Activated CD4-positive, alpha-beta T cell treated with anti-CD3 and anti-CD28 coated beads, Interleukin-2, Interleukin-4, amounts not matched to agents 100 ng/mL and 50 ng/mL, durations not matched to agents 16 hours and 8 hours (primary cell): ENCODE measurements at places on chromosomes 6 and 20.

- DNase-seq = no peak
Observed at GRCh38 chr20:14848806-14849205, 511.4 kb upstream of the FLRT3 start.

DNA sequence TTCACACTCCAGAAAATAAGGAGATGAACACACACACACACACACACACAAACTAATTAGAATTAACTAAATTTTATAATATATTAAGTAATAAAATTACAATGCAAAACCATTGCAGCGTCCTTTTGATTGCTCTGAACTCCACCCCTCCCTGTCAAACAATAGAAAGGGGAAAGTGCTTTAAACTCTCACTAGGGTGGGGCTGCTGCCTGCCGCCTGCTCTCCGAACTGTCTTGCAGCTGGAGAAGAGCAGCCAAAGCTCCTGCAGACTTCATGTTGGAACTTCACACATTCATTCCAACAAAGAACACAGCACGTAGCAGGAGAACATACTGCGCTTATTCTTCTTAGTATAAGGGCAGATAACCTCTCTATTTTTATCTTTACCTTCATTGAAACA lies 83.2 kb downstream of the GCLC start:
- DNase-seq = no peak

DNA sequence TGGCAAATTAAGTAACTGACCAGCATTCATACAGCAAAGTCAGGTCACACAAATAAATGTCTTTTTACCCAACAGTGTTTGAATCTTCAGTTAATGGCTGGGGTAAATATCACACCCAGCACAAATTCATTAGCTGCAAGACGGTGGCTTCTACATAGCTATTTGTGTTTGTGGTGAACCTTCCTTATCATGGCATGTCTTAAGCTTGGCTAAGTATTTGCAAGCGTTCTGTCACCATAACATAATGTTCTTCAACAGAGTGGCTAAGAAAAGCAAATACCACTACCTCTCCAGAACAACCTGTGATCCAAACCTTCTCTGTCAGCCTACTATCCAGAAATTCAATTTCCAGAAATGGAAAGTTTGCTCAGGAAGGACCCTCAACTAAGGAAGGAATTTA lies 255.6 kb upstream of the TAB2 start:
- no peak for DNase-seq

DNA sequence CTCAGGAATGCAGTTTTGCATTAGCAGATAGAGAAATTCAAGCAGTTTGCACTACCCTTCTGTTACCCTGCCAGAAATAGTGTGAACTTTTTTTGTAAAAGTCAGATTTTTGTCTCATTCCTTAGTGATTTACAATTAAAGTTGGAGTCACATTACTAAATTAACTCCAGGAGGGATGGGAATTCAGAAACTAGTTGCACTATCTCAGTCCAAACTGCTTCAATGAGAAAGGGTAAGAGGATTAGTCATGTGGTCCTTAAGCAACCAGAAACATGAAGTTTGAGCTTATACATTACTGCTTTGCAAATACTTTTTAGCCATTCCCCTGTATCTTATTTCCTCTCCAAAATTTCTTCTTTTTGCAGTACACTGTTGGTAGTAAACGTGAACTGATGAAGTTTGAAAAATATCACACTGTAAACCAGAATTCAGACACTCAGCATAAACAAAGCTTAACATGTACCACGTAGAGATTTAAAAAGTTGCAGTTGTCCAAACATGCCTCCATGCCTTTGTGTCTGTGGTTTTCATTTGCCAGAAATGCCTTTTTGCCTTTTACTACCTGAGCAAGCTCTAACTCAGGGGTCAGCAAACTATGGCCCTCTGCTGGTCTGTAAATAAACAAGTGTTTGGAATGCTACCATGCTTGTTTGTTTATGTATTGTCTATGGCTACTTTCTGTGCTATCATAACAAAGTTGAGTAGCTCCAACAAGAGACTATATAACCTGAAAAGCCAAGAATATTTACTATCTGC lies 49.7 kb downstream of the TP53INP2 start:
- no peak for DNase-seq

GRCh38 chr20:6714279-6714711 lies 53.2 kb upstream of the BMP2 start:
- DNase-seq = no peak

DNA sequence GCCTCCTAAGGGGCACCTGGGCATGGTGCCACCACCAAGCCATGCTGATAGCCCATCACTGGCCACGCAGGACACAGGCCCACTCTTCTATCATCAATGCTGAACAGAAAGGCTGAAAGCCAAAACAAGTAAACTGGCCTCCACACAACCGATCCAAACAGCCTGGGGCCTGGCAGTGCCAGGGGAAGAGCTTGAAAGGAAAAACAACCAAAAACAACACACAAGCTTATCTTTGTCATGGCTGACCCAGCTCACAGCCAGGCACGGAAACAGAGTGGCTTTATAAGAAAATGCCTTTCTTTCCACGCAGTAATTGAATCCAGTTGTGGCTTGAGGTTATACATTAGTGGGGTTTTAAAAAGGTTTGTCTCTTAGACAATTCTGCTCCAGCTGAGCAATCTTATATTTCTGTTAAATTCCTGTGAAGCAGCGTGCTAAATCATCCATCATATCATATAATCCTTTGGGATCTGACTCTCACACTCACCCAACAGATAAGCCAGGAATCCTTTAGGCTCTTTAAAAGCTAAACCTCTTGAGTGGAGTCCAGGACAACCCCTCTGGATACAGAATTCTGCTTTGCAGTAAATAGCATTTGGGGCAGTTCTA lies 65.4 kb upstream of the SLC22A16 start:
- DNase-seq = no peak

GRCh38 chr6:89487864-89488263 lies 54.9 kb downstream of the ANKRD6 start:
- DNase-seq = no peak

GRCh38 chr6:156809034-156809433 lies 31.9 kb downstream of the ARID1B start:
- no peak for DNase-seq

- no peak for DNase-seq
Observed at GRCh38 chr6:2805031-2805430, 36.6 kb downstream of the SERPINB1 start.

- DNase-seq = no peak
Observed at GRCh38 chr6:7047966-7048365, 59.8 kb upstream of the RREB1 start.

DNA sequence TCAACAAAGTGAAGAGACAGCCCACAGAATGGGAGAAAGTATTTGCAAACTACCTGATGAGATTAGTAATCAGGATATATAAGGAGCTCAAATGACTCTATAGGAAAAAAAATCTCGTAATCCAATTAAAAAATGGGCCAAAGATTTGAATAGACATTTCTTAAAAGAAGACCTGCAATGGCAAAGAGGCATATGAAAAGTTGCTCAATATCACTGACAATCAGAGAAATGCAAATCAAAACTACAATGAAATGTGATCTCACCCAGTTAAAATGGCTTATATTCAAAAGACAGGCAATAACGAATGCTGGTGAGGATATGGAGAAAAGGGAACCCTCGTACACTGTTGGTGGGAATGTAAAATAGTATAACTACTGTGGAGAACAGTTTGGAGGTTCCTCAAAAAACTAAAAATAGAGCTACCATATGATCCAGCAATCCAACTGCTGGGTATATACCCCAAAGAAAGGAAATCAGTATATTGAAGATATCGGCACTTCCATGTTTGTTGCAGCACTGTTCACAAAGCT lies 65.0 kb downstream of the TOX2 start:
- no peak for DNase-seq

DNA sequence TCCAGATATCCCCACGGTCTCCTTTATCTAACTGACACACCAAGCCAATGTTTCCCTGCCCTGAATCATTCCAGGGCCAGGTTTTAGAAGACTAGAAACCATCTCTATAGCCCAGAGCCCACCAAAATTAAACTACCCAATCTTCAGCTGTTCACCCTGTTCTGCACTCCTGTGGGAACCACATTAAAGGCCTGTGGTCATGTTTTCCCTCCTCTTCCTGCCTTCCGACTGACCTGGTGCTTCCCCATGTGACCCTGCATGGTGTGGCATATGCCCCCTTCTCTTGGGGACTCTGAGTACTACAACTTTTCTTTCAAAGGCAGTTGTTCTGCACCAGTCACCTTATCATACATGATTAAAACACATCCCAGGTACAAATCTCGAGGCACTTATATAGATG lies 155.0 kb downstream of the TMEM200A start:
- no peak for DNase-seq

GRCh38 chr6:38943964-38944363 lies 104.6 kb upstream of the GLP1R start:
- DNase-seq = no peak

DNA sequence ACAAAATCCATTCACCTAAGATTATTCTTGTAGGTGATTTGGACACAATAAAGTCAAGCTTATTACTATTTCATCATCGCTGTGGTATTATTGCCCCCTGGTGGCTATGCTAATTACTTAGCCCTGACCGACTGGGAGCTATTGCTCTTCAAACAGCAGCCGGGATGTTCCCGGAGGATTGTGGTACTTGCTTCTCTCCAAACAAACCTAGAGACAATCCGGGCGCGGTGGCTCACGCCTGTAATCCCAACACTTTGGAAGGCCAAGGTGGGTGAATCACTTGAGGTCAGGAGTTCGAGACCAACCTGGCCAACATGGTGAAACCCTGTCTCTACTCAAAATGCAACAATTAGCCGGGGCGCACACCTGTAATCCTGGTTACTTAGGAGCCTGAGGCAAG lies 15.4 kb upstream of the STMND1 start:
- DNase-seq = peak; percentile 30

DNA sequence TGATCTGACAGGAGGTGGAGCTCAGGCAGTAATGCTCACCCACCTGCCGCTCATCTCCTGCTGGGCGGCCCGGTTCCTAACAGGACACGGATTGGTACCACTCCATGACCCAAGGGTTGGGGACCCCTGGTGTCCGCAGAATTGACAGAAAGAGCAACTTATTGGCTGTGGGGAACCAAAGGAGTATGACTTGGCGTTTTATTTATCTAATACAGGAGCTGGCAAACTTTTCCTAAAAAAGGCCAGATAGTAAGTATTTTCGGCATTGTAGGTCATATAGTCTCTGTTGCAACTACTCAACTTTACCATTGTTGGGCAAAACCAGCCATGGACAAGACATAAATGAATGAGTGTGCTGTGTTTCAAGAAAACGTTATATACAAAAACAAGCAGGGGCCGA lies 44.4 kb upstream of the TRAF3IP2 start:
- DNase-seq = no peak

DNA sequence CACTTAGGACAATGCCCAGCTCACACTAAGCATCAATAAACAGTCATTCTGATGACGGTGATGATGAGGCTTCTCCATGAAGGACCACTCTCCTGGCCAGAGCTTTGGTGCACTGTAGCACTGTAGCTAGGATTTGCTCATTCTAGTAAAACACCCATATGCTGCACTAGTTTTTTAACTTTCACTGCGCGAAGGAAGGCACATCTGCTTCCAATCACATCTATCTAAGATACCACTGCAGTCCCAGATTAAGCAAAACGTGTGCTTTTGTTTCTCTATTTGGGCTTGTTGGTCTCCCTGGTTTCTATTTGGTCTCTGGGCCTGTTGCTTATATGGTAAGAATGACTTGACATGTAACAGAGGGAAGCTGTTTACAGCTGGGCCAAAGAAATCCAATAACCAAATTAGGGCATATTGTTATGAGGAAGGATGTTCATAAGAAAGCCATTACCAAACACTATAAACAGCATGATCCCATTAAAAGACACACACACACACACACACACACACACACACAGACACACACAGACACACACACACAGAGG lies 62.4 kb downstream of the FAM229B start:
- DNase-seq = no peak

DNA sequence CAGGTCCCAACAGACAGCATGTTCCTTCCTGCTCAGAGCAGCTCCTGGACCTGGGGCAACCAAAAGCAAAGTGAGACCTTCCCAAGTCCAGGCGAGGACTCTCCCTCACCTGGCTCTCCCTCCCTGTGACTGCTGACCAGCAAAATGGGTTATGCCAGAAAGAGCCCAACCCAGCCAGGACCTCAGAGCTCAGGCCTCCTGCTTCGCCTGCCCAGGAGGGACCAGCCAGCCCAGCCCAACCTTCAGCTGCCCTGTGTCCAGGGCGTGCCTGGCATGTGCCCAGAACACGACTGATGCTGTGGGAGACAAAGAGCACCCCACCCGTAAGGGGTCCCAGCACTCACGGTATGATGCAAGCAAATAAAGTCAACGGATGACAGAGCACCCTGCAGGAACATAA lies 74.0 kb upstream of the CST7 start:
- no peak for DNase-seq

DNA sequence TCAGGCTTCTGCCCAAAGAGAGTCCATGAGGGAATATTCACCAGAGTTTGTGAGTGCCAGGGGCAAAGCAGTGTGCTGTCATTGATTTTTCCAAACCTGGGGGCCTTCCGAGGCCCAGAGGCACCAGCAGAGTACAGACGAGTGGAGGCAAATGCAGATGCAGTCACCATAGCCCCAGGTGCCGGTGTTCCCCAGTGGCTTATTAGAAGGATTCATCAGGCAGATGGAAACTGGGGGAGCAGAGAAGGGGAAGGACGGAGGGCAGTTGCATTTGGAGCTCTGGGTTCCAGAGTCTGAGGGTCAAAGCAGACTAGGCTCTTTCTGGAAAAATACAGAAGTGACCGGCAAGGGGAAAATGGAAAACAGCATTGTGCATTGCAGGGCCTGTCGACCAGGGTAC lies 184.2 kb downstream of the ANKRD60 start:
- DNase-seq = no peak

DNA sequence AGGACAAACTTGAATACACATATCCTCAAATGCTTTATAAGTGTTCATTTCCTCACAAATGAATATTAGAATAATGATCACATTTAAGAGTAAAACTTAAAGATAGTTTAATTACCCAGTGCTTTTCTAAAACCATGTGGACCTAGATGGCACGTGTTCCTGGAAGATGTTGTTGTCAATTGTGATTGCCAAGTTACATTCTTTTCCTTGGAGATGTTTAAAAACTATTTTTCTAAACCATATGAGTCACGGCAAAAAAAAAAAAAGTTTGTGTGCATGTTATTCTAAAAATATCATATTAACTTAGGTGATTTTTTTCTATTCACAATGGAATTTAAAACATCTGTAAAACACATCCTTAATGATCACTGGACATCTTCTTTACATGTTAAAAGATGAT lies 51.1 kb downstream of the RCAN2 start:
- DNase-seq = no peak
